ENCODE measurements at places on chromosomes 1 and 21. TPM values are rescaled to one million over a fixed set of nuclear protein-coding genes. Genes with fewer than 3 reads are reported as not detected.

HSPA6 gene
- 0.27 TPM for total RNA-seq

GRCh38 chr1:6434186-6434585, 9.6 kb downstream of the ESPN start:
- no peak for DNase-seq

- DNase-seq, result peak; percentile 10
Observed at GRCh38 chr1:163320891-163321290, 863 bp upstream of the NUF2 start.

- peak; percentile 51 for DNase-seq
Observed at GRCh38 chr1:232925421-232926220, 24.8 kb upstream of the NTPCR start.

- no peak for DNase-seq
Observed at GRCh38 chr1:151520359-151520758, 9.2 kb downstream of the CGN start.

DNA sequence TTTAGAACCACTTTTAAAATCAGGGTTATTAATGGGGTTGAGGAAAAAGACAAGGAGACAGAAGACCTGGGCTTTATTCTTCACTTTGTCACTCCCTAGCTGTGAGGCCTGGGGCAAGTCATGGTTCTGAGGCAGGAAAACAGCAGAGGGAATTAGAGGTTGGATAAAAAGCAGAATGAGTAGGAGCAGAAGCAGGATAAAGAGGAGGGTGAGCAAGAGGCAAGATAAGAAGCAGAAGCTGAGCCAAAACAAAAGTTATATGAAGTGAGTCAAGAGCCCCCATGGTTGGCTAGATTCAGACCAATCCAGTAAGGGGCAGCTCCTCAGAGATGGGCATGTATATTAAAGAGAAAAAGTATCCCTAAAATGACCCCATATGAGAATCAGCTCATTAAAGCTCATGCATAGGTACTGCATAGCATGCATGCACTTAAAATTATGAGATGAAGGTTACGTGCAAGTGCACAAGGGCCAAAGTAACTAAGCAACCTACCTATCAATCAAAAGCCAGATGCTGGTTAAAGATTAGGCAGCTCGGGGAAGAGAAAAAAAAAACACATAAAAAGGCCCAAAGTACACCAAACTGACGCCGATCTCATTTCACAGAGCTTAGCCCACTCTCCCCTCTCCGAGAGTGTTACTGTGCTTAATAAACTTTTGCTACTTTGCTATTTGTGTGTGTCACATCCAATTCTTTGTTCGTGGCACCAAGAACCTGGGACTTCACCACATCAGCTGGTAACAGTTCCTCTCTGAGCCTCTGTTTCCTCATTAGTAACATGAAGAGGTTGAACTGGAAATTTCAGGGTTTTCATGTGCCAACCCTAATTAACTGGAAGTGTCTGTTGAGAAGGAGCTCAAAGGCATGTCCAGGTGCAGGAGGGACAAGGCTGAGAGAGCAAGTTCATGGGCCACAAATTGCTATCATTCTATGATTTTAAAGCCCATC, 2.2 kb downstream of the AVPR1B start:
- no peak for DNase-seq

DNA sequence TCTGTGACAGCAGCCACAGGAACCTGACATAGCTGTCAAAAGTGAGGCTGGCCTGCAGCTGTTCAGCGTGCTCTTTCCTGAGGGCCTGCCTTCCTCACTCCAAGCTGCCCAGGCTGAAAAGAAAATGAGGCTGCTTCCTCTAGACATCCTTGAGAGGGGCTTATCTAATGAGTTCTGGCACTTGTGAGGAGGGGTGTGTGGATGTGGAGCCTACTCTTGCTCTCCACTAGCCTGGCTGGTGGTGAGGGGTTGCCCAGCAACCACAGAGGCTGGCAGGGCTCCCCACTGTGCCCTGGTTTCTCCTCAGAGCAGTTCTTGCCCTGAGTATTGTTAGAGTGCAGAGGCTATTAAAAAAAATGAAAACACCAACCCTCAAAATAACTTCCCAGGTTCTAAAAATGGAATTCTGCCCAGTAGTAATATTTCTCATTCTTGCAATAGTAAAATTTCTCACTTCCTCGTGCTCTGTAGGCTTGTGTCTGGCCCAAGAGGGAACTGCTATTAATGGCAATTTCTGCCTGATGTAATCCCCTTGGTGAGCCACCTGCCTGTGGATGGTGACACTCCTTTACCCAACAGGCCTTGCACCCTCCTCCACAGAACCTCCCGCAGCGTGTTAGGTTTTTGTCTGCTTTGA, 52.6 kb upstream of the EPS8L3 start:
- DNase-seq, result no peak

DNA sequence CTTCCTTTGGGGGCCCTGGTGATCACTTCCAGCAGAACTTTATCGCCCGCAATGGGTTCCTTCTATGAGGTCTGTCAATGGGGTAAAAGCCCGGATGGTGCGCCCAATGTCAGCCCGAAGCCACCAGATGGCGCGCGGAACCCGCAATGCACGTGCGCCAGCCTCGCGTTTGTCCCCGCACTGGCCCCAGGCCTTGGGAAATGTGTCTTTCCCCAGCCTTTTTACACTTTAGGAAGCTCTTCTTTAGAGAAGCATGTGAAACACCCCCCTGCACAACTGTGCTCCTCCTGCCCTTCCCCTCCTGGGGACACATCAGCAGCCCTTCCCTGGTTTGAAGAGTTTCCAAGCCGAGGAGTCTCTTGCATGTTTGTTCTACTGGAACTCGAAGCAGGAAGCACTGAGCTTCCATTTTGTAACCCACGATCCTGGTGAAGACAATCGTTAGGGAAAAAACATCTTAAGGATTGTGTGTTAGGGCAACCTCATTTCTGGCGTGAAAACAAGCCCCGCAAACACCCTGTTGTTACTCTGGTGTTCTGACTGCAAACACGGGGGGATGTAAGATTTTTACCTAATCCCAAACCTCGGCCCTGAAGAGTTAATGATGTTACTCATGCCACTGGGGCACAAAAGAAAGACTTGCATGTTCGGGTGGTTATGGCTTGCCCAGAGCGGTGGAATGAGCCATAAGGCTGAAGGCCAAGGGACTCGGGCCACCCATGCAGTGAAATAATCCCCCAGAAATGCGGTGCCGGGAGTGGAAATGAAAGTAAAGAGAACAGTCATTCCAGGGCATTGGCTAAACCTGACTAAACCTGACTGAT, 20.4 kb upstream of the TARBP1 start:
- peak; percentile 87 for DNase-seq

DNA sequence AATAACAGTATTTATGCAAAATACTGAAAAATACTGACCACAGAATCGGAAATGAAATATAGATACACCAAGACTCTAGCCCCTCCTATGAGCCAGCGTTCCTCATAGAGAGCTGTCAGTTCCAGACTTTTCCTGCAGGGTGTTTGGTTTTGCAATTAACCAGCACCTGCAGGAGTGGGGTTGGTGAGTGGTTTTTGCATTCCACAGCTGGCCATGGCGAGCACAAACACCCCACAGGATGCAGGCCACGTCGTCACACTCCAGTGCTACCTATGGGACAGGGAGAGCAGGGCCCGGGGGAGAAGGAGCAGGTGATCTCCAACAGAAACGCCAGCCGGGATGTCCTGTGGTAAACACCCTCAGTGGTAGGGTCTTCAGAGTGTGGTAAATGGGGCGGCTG, 94.1 kb downstream of the ERG start:
- no peak for DNase-seq

AMY2A gene
- total RNA-seq, result 0.36 TPM

DNA sequence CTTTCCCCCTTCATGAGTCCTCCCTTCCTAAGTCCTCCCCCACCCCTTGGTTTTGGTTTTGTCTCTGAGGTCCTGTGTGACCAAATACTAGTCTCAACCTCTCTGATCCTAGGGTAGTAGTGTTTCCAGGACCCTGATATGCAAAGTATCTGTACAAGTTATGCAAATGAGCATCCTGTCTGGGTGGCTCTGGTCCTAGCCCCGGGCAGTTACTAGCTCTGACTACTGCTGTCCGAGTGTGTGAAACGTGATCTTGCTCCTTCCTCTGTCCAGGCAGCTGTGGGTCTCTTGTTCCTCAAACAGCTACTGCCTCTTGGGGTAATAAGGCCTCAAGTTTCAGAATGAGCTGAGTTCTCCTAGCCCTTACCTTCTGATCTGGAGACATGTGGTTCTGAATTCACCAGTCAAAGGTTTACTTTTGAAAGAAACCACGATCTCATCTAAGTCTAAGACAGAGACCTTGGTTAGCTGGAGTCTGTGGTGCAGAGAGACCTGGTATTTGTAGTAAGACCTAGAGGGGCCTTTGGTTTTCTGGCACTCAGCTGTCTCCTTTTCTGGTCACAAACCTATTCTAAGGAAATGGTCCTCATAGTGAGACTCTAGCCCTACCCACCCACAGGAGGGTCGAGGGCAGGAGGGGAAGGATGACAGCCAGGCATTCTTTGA, 31.0 kb upstream of the IL19 start:
- DNase-seq, result no peak

- no peak for DNase-seq
Observed at GRCh38 chr1:163171826-163172225, 30.9 kb downstream of the RGS5 start.

- no peak for DNase-seq
Observed at GRCh38 chr1:242057745-242058115, 58.8 kb upstream of the MAP1LC3C start.

DNA sequence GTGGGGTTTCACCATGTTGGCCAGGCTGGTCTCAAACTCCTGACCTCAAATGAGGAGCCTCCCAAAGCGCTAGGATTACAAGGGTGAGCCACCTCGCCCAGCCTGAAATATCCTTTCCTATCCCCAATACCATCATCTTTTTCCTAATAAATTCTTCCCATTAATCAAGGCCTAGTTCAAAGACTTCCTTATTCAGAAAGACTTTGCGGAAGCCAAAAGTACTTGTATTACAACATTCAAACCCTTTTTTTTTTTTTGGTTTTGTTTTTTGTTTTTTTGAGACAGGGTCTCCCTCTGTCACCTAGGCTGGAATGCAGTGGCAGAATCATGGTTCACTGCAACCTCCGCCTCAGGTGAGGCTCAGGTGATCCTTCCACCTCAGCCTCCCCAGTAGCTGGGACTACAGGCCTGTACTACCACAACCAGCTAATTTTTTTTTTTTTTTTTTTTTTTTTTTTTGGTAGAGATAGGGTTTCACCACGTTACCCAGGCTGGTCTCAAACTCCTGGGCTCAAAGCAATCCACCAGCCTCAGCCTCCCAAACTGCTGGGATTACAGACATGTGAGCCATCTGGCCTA, 7.6 kb downstream of the SLC19A2 start:
- no peak for DNase-seq

IL24 gene
- total RNA-seq, result not detected

GRCh38 chr21:42523211-42523610, 9.6 kb downstream of the SLC37A1 start:
- DNase-seq, result no peak

SLC45A3 gene
- total RNA-seq, result 1.3 TPM

PSEN2 gene
- 23.0 TPM for total RNA-seq

DNA sequence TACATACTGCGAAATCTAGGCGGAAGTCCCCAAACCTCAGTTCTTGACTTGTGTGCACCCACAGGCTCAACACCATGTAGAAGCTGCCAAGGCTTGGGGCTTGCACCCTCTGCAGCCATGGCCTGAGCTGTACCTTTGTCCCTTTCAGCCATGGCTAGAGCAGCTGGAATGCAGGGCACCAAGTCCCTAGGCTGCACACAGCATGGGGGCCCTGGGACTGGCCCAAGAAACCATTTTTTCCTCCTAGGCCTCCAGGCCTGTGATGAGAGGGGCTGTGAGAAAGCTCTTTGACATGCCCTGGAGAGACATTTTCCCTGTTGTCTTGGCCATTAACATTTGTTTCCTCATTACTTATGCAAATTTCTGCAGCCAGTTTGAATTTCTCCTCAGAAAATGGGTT, 1.5 kb upstream of the PRSS38 start:
- no peak for DNase-seq

- DNase-seq, result no peak
Observed at GRCh38 chr1:5658340-5659316, 333.6 kb downstream of the NPHP4 start.

CDK11A gene
- 12.8 TPM for total RNA-seq

OR2L2 gene
- 2.1 TPM for total RNA-seq

GRCh38 chr1:4424254-4424653, 230.2 kb upstream of the AJAP1 start:
- no peak for DNase-seq

- DNase-seq, result no peak
Observed at GRCh38 chr21:46206163-46207005, 22.1 kb upstream of the SPATC1L start.

KRTAP7-1 gene
- total RNA-seq, result not detected

GRCh38 chr1:101278238-101278637, 41.4 kb downstream of the S1PR1 start:
- no peak for DNase-seq

GRCh38 chr1:244964112-244964971, 100.0 kb upstream of the HNRNPU start:
- DNase-seq, result peak; percentile 30

BACE2 gene
- 6.0 TPM for total RNA-seq

DNA sequence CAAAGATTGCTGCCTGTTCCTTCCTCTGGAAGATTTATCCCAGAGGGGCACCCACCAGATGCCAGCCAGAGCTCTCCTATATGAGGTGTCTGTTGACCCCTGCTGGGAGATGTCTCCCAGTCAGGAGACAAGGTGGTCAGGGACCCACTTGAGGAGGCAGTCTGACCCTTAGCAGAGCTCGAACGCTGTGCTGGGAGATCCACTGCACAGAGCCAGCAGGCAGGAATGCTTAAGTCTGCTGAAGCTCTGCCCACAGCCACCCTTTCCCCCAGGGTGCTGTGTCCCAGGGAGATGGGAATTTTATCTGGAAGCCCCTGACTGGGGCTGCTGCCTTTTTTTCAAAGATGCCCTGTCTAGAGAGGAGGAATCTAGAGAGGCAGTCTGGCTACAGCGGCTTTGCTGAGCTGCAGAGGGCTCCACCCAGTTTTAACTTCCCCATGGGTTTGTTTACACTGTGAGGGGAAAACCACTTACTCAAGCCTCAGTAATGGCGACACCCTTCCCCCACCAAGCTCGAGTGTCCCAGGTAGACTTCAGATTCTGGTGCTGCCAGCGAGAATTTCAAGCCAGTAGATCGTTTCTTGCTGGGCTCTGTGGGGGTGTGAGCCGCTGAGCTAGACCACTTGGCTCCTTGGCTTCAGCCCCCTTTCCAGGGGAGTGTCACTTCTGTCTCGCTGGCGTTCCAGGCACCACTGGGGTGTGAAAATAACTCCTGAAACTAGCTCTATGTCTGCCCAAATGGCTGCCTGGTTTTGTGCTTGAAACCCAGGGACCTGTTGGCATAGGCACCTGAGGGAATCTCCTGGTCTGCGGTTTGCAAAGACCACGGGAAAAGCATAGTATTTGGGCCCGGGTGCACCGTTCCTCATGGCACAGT, 51.1 kb upstream of the PDC start:
- DNase-seq, result no peak

Data from cerebellum (tissue), 4 donors.